IPS DF 19.7 (cell line): ENCODE measurements at places on chromosomes 16 and 17.

- DNase-seq: no peak
Measured at GRCh38 chr17:77693776-77694175, 264.7 kb upstream of the TNRC6C start.

- no peak for DNase-seq
Measured at GRCh38 chr17:63419949-63420867, 25.9 kb downstream of the CYB561 start.

- peak; percentile 17 for DNase-seq
Measured at GRCh38 chr16:48231727-48232492, 12.2 kb upstream of the LONP2 start.

DNA sequence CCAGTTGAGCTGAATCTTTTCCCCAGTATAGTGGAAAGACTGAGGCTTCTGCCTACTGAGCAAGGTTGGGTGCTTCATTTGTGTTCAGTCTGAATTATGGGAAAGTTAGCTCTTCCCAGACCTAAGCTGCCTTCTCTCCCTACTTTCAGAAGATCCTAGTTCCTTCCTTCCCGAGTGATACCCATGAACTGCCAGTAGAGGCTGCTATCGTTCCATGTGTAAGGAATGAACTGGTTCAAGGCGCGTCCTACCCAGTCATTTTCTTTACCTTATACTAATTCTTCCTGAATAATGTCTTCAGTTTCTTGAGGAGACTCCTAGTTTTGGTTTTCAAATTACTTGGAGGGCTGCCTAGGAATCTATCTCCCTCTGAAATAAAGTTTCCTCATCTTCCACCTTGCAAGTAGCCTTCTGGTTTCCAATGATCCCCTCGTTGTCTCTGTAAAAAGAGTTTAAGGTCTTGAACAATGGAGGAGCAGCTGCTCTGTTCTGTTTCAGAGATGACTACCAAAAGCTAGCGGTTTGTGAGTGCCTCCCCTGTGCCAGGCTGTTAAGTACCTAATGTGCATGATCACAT, 934 bp upstream of the AOC2 start:
- DNase-seq: no peak

DNA sequence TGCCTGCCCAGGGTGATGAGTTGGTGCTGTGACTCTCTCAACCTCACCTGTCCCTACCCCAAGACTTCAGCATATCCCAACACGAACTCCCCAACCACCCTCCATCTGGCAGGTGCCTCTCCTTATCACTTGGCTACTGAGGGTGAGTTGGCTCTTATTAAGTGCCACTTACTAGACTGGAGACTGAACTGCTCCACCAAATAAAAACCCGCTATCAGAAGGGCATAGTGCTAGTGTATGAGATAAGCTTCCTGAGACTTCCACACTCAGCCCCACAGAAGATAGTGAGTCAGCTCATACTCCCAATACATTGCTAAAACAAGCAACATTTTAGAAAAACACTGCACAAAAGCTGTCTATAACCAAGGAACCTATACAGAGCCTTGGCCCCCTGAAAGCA, 16.0 kb upstream of the CCL18 start:
- no peak for DNase-seq

GRCh38 chr16:81718637-81719036, 60.5 kb upstream of the PLCG2 start:
- no peak for DNase-seq
